ENCODE measurements at places on chromosomes 4 and X.

- peak; percentile 89 for DNase-seq
These were observed 220.1 kb upstream of the STK26 start for GRCh38 chrX:131802836-131803626.

GRCh38 chr4:47672696-47673095 lies 165.2 kb downstream of the CORIN start:
- no peak for DNase-seq

DNA sequence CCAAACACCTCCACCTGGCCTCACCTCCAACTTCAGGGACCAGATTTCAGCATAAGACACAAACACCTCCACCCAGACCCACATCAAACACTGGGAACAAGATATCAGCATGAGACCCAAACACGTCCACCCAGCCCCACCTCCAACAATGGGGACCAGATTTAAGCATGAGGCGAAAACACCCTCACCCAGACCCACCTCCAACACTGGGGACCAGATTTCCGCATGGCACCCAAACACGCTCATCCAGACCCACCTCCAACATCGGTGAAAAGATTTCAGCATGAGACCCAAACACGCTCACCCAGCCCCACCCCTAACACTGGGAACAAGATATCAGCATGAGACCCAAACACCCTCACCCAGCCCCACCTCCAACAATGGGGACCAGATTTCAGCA lies 210.0 kb downstream of the ASMT start:
- no peak for DNase-seq

- no peak for DNase-seq
These were observed 33.6 kb upstream of the NOCT start for GRCh38 chr4:138981930-138982390.

DNA sequence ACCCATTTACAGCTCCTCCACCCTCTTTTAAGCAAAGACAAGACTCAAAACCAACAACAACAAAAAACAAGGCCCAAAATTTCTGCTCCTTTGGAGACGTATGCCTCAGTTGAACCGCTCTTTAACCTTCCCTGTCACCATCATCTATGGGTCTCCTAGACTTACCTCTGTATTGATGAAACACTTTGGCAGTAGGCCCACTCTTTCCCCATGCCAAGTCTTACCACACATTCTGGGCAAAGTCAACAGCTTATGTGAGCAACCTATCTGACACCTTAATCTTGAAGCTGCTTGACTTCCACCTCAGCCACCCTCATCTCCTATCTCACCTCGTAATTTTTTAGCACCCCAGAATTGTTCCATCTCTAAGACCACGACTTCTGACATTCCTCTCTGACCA lies 99.7 kb upstream of the CXorf66 start:
- DNase-seq, result no peak

DNA sequence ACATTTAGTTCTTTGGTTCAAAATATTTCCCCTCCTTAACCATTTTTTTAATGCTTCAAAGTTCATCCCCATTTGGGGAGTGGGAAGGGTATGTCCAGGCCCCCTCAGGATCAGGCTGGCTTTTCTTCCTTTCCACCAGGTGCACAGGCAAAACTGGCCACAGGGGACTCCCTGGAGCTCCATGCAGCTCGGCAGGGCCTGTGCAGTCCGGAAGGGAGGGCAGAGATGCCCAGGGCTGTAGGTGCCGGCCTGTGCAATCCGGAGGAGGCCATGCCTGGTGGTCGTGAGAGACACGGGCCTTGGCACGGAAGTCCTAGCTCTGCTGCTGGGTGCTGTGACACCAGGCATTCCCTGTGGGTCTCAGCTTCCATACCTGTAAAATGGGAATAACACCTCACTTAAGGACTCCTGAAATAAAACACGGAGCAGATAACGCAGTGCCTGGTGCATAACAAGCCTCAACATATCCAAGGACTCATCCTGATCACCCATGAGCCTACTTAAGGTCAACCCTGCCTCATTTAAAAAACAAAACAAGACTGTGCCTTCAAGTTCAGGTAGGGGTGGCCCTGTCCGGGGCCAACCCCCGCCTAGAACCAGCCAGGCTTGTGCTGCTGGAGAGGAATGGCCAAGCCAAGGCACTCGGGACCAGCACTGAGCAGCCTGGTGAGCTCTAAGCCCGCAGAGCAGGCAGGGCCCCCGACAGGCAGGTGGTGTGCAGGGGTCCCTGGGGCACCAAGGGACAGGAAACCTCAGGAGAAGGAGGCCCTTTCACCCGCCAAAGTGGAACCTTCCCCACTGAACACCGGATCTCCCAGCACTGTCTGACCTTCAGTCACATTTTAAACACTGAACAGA lies 21.2 kb upstream of the CYP4V2 start:
- no peak for DNase-seq

- DNase-seq, result no peak
These were observed 424.5 kb upstream of the CTSO start for GRCh38 chr4:156378033-156378665.

DNA sequence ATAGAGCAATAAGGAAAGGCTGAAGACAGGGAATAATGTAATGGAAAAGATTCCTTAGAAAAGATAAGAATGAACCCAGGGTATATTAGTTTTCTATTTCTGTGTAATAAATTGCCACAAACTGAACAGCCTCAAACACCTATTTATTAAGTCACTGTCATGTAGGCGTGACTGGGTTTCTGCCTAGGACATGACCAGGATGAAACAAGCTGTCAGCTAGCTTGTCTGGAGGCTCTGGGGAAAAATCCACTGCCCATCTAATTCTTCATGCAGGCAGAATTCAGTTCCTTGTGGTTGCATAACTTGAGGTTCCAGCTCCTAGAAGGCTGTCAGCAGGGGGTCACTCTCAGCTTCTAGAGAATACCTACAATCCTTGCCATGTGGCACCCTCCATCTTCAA lies 277.7 kb downstream of the TMA16 start:
- no peak for DNase-seq

GRCh38 chr4:73710094-73710493 lies 30.3 kb upstream of the CXCL8 start:
- DNase-seq, result no peak

DNA sequence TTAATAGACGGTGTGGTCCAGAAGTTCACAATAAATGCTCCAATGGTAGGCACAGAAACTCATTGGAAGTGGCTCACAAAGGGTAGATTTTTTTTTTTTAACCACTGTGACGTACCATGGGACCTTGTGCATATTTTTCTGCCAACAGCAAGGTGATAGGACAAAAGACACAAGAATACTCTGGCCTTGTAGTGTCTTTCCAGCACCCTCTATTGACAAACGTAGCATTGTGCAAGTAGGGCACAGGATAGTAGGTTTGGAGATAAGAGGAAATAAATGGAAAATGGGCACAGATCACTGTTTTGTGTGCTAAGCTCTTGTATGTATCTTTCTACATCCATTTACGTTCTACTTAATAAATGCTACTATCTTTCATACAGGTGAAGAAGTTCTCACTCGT lies 2054.9 kb downstream of the PCDH7 start:
- no peak for DNase-seq

- no peak for DNase-seq
These were observed 98.6 kb upstream of the GPM6A start for GRCh38 chr4:175910700-175911099.

DNA sequence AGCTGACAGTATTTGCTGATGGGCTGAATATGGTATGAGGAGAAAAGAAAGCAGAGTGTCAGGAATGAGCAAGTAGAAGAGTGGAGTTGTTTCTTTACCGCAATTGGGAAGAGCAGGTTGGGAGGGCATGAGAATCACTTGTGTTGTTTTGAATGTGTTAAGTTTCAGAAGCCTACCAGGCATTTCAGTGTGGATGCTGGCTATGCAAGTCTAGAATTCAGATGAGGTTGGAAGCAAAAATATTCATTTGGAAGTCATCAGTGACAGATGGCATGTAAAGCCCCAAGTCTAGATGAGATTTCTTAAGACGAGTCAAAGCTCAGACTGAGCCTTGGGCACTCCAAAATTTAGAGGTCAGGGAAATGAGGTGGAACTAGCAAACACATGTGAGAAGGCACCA lies 156.4 kb downstream of the TSPAN5 start:
- DNase-seq, result no peak

DNA sequence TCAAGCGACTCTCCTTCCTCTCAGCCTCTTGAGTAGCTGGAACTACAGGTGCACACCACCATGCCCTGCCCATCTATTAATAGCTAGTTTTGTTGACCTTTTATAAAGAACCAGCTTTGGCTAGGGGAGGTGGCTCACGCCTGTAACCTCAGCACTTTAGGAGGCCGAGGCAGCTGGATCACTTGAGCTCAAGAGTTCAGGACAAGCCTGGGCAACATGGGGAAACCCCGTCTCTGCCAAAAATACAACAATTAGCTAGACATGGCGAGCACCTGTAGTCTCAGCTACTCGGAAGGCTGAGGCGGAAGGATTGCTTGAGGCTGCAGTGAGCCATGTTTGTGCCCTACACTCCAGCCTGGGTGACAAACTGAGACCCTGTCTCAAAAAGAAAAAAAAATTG lies 2.7 kb downstream of the TKTL1 start:
- peak; percentile 66 for DNase-seq

- peak; percentile 31 for DNase-seq
These were observed 75.2 kb downstream of the JAKMIP1 start for GRCh38 chr4:6125103-6125651.

- DNase-seq, result no peak
These were observed 1047.2 kb downstream of the GLUD2 start for GRCh38 chrX:122094611-122095010.

DNA sequence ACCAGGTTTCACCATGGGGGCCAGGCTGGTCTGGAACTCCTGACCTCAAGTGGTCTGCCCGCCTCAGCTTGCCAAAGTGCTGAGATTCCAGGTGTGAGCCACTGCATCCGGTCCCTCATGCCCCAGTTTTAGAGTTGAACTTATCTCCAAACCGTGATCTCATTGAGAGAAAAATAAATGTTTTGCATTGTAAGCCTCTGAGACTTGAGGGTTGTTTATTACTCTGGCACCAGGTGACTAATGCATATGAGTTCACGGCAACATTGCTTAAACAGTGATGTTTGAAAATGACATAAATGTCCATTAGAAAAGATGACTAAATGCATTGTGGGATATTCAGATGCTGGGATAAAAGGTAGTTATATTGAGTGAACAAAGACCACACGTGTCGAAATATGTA lies 22.9 kb upstream of the FAT1 start:
- DNase-seq, result no peak

DNA sequence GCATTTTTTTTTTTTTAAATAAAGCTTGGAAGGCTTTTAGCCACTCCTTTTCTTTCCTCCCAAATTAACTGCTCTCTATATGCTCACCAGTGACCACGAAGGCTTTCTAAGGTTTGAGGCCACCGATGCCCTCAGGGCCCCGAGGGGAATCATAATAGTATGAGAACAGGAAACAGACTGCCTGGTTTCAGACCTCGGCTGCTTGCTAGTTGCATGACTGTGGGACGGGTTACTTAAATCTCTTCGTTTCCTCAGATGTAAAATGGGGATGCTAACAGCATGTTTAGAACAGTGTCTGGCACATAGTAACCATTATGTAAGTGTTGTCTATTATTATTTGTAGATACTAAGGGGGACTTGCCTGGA lies 3.6 kb downstream of the LINC00632 start:
- no peak for DNase-seq

GRCh38 chr4:151641167-151641566 lies 119.6 kb downstream of the GATB start:
- DNase-seq, result no peak

DNA sequence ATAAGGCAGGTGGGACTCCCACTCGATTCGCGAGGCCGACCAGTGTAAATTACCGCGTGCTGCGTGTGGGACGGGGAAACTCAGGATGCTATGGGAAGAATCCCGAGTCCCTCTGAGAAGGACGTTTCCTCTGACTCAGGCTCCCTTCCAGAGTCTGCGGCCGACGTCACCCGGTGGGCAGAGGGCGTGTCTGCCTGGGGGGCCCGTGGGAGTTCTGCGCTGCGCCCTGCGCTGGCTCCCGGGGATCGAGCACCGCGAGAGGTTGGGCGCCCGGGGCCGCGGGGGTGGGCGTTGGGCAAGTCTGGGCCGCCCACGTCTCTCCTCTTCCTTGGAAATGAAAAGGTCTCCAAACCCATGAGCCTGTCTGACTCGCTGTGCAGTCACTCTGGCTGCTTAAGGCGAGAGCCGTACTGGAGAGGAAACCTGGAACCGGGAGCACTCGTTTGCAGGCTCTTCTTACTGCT lies 568 bp downstream of the NIPAL1 start:
- DNase-seq, result peak; percentile 79

DNA sequence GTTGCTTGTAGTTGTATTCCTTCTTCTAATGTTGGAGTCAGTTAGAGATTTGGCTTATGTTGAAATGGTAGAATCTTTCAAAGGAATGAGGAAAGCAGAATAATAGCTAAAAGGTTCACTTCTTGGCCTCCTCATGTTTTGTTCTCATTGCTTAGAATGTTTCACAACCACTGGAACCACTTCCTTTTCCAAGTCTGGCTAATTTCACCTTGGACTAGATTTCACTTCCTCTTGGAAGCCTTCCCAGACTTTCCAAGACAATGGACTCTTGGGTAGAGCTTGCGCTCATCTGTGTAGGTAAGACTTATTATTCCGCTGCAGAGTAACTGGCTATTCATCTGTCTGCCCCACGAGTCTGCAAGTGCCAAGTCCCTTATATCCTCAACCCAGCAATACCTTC lies 8.3 kb downstream of the SPATA18 start:
- no peak for DNase-seq

DNA sequence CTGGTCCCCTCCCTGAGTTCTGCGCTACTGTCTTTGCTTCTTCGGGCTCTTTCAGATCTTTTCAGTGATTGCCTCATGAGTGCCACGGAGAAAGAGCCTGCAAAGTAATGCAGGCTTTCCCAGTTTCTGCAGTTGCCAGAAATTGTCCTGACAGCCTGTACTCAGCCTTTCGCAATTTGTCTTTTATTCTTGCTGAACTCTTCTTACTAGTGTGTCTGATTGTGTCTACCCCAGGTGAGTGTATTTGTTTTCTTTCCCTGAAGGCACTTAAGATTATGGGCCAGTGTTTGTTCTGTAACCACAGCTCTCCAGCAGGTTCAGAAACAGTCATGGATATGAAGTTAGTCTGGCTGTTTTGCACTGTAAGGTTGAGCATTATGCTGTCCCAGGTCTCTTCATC lies 47.1 kb downstream of the FAM193A start:
- no peak for DNase-seq

- DNase-seq, result no peak
These were observed 114.1 kb upstream of the RAP2C start for GRCh38 chrX:132333351-132333750.

DNA sequence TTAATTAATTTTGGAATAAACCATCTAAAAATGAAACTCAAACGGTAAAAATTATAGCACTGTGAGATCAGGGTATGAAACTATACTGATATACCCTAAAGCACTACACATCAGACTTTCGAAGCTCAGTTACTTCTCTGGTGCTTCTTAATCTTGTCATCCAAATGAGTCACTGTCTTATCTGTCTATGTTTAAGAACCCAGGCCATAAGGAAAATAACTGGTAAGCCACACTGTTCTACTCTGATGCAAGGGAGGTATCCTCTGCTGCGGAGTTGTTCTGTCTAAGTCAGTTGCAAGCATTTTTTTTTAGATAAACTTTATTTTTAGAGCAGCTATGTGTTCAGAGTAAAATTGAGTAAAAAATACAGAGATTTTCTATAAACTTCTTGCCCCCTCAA lies 830.8 kb upstream of the POU3F4 start:
- DNase-seq, result no peak

- no peak for DNase-seq
These were observed 19.9 kb upstream of the PLP1 start for GRCh38 chrX:103756736-103757135.

- DNase-seq, result peak; percentile 71
These were observed 35.5 kb downstream of the TBC1D9 start for GRCh38 chr4:140720387-140721304.

- no peak for DNase-seq
These were observed 66.9 kb downstream of the LUZP4 start for GRCh38 chrX:115356369-115356768.

GRCh38 chr4:127856813-127857447 lies 23.8 kb upstream of the PLK4 start:
- DNase-seq, result no peak

Measured in spleen (tissue), 13 donors.